WERI-Rb-1 (cell line): ENCODE measurements at places on chromosomes 5 and 9.

DNA sequence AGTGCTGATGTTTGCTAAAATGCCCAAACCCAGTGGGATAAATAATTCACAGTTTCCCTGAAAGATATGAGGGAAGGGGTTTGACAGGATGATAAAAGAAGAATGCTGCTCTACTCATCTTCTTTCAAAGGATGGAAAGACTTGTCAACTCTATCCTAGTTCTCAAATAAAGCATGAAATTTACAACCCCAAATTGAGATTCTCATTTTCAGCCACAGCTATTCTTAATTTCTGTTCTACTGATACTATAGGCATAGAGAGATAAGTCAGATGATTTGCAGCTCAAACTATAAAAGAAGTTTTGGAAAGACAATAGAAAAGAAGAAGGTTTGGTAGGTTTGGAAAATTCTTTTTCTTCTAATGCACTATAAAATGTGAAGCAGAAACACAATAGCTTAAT lies 542.6 kb downstream of the CSNK1G3 start:
- DNase-seq = no peak

DNA sequence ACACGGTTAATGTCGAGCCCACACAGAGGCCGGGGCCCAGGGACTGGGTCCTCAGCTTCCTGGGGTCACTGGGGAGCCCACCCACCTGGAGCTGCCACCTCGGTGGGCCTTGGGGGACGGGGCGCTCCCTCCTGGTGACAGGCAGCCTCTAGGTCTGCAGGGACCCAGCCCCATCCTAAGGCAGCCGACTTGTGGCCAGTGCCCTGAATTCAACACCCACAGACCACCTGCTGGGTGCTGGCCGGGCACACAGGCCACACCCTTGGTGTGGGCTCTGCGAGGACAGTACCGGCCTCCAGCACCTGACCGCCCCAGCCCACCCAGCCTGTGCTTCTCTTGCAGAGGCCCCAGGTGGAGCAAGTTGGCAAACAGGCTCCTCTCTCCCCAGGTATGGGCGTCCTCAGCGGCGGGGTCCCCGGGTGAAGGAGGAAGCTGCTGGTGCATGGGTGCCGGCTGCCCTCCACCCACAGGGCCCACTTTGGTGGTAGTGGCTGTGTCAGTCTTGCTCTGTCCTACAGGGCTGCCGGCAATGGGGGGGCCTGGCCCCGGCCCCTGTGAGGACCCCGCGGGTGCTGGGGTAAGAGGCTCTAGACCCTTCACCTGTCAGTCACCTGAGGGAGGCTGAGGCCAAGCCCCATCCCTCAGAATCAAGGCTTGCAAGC lies 8.3 kb downstream of the ENTPD8 start:
- no peak for DNase-seq

DNA sequence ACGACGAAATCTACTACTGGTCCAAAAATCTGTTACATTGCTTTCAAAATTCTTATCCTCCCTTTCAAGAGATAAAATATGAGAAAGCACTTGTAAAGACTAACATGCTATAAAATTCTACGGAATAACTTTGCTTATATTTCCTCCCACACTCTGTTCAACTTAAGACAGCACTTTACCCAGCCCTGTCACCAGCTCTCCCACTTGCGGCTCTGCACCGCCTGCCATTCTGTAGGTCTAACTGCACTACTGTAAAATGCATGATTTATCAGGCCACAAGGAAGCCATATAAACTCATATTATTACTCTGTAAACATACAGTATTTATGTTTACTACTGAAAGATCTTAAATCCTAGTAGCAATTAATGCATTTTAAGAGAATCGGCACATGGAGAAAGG lies 11.4 kb downstream of the CTNND2 start:
- DNase-seq = no peak

- peak; percentile 43 for DNase-seq
These were observed 231.6 kb downstream of the SLF1 start for GRCh38 chr5:94849821-94850736.

GRCh38 chr5:149166128-149166527 lies 24.8 kb downstream of the ABLIM3 start:
- DNase-seq = no peak

DNA sequence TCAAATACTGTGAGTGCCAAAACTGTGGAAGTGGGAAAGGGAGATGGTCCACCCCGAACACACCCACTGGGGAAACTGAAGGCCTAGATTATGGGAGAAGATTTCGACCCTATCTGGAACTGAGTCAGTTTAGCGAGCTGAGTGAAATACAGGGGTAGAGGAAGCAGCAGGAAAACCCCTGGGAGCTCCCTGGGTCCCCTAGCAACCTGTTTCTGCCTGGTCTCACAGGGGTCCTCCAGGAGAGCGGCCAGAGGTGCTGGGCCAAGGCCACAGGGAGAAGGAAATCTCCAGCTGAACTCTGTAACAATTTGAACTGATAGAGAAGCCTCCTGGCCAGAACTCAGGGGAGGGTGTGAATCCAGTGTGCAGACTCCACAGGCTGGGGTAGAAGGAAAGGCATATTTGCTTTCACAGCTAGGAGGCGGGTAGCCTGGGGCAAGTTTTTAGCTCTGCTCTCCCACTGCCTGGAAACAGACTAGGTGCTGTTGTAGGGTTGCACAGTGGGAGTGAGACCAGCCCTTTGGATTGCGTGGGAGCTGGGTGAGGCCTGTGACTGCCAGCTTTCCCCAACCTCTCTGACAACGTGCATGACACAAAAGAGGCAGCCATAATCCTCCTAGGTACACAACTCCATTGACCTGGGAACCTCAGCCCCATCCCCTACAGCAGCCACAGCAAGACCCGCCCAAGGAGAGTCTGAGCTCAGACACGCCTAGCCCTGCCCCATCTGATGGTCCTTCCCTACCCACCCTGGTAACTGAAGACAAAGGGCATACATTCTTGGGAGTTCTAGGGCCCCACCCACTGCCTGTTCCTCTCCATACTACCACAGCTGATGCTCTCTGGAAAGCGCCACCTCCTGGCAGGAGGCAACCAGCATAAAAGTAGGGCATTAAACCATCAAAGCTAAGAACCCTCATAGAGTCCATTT lies 78.8 kb upstream of the GPBP1 start:
- DNase-seq = peak; percentile 15

DNA sequence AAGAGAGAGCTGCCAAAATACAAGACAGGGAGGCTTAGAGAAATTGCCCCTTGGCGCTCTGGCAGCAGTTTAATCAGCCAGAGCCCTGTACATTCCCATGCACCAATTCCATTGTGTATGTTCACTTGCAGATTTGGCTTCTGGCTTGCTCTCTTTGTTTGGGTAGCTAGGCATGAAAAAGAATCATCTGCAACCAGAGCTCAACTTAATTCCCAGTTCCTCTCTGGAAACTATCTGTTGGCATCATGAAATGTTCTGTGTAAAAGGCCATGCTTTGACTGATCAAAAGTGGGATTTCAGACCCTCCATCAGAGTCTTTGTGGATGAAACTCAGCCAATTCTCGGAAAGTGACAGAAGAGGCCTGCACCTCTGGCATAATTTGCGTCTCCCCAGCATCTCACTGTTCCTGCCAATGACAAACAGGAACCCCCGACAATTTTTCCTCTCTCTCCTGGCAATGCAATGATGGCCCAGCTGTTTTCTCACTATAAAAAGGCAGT lies 53.8 kb upstream of the RAD23B start:
- DNase-seq = no peak

- no peak for DNase-seq
These were observed 26.9 kb downstream of the FNIP1 start for GRCh38 chr5:131769961-131770360.

GRCh38 chr5:73272351-73272750 lies 99.4 kb downstream of the TMEM174 start:
- DNase-seq = no peak

DNA sequence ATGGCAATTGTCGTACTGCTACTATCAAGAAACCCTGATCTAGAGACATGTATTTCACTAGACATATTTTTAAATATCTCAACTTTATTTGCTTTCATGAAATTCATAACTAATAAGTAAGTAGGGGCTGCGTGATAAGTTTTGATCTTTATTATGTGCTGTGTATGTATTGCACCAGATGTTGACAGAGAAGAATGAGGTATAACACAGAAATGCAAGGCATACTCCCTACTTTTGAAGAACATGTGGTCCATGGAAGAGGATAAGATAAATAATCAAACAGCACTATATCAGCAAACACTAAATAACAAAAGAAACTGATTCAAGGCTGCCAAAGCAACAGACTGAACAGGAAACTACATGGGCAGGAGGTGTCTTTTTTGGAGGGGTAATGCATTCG lies 60.9 kb downstream of the FREM1 start:
- no peak for DNase-seq

- no peak for DNase-seq
These were observed 51.4 kb upstream of the TJP2 start for GRCh38 chr9:69122549-69123141.

DNA sequence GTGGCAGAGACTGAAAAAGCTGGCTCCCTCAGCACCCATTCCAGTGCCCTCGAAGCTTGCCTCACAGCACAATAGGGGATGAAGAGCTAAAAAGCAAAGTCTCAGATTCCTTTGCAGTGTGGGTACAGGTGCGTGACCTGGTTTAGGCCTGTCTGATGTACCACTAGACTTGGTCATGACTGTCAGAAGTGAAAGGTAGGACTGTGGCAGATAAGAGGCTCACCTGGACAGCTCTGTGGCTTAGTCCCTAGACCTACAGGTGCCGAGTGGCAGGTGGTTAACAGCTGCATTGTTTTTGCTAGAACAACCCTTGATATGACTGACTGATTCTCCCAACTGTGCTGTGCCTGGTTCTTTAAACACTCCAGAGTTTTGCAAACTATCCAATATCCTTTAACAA lies 14.7 kb upstream of the SFXN1 start:
- DNase-seq = no peak

- DNase-seq = no peak
These were observed 511 bp upstream of the WDR41 start for GRCh38 chr5:77492653-77493000.

DNA sequence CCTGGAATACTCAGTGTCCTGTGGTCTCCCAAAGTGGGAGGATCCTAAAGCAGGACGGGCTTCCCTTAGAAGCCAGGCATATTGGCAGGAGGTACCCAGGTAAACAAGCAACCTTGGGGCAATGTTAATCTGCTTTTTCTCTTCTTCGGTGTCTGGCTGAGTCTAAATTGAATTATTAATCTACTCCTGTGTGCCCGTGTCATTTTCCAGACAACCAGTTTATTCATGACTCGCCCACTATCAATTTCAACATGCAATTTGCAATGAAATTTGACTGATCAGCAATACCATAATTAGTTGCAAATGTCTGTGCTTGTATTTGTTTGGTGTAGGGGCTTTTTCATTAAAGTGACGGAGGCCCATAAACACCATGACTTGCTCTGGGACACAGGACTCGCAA lies 32.9 kb upstream of the JADE2 start:
- no peak for DNase-seq

- no peak for DNase-seq
These were observed 15.4 kb upstream of the C5orf47 start for GRCh38 chr5:173973616-173973969.

GRCh38 chr9:137433916-137434431 lies 7.2 kb downstream of the ENTPD8 start:
- no peak for DNase-seq

DNA sequence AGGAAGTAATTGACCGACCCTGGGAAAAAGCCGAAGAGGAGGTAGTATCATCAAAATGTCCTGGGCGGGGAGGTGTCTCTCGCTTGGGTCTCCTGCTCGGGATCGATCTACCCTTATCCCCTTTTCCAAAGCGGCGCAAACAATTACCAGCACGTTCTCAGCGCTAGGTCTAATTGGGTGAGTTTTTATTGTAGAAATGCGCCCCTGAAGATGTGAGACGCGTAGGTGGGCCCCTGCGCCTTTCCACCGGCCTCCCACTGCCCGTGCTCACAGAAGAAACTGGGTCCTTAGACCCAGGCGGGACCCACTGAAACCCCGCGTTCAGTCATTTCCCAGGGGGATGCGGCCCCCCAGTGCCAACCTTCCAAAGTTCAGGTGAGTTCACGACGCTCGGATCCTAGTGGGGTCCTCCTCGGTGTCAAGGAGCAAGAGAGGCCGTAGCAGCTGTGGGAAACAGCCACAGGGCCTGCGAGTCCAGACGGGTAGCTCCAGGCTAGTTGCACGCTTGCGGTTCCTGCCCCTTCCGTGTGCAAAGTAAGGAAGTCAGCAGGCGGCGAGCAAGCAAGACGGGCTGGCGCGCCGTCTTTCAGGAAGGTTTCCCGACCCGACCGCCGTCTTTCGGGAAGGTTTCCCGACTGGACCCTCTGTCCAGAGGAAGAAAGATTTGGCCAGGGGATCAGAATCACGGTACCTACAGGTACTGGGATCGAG lies 1.5 kb downstream of the SMIM32 start:
- DNase-seq = peak; percentile 32

DNA sequence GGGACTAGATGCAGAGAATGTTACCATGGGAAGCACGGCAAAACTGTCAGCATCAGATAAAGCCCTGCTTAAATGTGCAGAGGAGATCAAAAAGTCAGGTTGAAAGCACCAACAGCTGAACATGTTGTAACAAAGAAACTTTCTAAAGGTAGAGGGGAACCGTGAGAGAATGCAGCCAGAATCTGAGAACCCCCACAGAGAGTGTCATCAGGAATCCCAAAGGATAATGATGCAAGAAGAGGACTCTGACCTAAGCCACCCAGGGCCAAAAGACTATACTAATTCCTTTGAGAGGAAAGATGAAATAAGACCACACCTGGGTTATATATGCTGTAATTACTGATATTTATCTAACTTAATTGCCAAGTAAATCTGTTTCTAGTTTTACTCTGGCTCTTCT lies 116.6 kb downstream of the PCSK1 start:
- no peak for DNase-seq

GRCh38 chr5:83450967-83451248 lies 20.6 kb upstream of the VCAN start:
- no peak for DNase-seq

DNA sequence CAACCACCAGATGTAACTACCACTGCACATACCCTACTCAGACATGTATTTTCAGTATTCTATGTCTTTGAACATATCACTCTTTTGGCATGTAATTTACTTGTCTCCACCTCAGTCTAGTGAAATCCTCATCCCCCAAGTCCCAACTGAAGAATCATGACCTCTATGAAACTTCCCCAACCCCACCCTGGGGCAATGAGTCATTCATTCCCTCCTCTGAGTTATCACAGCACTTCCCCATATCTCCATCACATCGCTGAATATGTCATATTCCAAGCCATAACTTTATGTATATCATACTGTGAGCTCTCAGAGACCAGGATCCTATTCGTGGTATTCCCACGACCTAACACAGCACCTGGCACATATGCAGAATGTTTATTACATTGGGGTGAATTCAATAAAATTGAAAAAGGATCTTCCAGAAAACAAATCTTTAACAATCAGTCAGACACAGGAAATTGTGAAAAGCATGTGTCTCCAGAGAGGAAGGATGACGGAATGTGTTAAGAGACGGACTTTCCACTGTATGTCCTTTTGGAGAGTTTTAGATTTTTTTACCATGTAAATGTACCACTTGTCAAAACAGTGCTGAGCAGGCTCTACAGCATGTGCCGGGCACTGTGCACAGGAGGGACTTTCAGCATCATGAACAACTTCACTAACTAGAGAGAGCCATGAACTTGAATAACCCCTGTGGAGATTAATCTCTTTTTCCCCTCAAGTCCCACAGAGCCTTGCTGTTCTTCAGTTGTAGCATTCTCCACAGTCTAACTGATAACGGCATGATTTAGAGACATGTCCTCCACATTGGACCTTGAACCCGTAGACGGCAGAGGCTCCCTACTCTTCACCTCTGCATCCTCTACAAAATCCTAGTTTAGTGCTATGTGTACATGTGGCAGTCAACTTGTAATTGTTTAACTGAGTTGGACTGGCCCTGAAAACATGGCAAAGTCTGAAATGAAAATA lies 213.5 kb downstream of the GLIS3 start:
- no peak for DNase-seq

- DNase-seq = peak; percentile 38
These were observed 409.5 kb downstream of the ARHGEF28 start for GRCh38 chr5:74035521-74035937.
